ENCODE measurements at places on chromosomes 5 and 9.

DNA sequence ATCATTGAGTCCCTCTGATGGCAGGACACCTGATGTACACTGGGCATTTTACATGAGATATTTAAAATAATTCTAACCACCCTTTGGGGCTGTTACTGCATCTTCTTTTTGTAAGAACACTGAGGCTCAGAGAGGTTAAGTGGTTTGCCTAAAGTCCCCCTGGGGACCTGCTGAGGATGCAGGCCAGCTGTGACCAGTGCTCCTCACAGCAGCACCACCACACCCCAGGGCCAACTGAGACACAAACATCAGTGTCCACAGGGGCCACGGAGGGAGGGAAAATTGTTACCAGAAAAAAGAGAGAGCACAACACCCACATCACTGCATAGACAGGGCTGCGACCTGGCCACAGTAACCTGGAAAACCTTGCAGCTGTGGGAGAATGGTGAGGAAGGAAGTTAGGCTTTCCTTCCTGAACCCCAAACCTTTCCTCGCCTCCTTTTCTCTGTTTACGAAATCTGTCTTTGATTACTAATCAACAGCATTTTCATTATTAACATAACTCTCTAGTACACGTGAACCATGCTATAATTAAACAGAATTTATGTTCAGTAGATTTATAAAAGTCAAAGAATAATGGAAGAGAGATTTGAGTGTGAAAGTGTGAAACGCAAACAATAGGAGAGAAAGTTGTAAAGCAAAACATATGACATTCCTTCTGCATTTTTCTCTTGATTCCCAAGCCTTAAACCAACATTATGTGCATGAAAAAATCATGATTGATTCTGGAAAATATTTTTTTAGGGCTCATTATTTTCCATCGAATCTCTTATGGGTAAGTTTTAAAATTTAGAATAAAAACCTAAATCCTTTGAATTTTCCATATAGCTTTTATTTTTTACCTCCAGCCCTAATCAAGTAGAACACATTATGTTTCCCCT is 228.1 kb upstream of the DAPK1 start:
- no peak for DNase-seq

- no peak for DNase-seq
Measured at GRCh38 chr9:37996819-37997217, 72.2 kb downstream of the SHB start.

- no peak for DNase-seq
Measured at GRCh38 chr9:113484258-113484730, 20.8 kb downstream of the RGS3 start.

DNA sequence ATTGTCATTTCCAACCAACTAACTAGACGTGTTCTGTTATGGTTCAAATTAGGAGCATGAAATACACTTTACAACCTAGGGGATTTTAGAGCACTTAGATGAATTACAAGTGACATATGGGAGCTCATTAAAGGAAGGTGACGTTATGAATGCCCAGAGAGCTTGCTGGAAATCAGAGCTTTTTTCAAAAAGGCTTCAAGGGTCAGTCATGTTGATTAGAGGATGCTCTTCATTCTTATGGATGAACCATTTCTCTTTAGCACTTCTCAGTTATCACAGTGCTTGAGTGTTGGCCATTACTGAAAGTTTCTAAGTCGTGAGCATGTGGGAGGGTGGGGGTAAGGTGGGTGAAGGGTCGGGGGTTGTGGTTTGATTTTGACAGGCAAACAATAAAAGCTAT is 1245.5 kb upstream of the DMAC1 start:
- no peak for DNase-seq

DNA sequence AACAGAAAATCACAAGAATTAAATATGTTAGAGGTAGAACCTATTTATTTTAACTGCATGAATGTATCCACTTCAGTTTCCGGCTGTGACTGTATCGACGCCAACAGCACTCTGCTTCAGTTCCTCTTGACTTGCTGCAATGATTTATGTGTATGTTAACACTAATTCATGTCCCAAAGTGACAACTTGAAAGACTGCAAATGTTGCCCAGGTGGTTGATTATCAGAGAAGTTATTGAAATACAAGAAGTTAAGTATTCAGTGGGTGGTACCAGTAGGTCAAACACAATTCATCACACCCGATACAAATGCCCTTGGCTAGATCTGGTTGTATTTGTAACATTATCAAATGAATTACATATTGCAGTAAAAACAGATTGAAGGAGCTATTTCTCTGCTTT is 622.7 kb upstream of the CDH18 start:
- no peak for DNase-seq

GRCh38 chr9:84691634-84692033 is 22.1 kb downstream of the NTRK2 start:
- no peak for DNase-seq
